NCI-H2107 (cell line): ENCODE measurements at places on chromosomes 7 and 10.

- no peak for DNase-seq
Observed at GRCh38 chr10:69961881-69962745, 90.5 kb upstream of the MACROH2A2 start.

DNA sequence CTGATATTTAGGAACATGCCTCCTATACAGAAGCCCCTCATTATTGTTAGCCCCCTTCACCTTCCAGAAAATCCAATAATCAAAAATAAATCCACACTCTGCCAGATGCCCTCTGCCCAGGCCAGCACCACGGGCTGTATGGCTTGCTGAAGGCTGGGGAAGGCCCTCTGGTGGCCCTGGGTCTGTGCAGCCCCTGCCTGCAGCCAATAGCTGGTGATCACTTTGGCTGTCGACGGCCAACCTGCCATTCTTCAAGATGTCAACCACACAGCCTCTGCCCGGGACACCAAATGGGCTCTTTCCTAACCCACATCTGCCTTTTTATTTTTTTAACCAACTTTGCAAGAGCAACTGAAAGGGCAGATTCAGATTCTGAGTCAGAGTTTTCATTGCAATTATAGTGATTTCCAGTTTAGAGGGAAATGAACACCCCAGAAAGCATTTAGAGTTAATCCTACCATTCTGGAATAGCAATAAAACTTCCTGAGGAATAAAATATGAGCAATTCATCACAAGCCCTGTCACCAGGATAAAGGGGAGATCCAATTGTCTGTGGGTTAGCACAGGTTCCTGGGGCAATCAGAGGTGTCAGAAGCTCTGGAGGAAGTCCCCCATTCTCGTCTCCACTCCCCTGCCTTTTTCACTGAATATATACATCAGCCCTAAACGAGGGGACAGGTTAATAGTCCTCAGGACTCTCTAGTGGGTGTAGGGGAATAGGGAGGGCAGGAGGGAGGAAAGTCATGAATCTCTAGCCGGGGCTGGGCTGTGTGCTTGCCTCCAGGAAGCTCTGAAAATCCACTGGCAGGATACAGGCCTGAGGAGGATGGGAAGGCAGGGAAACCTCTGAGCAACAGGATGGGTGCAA lies 211.3 kb downstream of the GRID1 start:
- DNase-seq = no peak

DNA sequence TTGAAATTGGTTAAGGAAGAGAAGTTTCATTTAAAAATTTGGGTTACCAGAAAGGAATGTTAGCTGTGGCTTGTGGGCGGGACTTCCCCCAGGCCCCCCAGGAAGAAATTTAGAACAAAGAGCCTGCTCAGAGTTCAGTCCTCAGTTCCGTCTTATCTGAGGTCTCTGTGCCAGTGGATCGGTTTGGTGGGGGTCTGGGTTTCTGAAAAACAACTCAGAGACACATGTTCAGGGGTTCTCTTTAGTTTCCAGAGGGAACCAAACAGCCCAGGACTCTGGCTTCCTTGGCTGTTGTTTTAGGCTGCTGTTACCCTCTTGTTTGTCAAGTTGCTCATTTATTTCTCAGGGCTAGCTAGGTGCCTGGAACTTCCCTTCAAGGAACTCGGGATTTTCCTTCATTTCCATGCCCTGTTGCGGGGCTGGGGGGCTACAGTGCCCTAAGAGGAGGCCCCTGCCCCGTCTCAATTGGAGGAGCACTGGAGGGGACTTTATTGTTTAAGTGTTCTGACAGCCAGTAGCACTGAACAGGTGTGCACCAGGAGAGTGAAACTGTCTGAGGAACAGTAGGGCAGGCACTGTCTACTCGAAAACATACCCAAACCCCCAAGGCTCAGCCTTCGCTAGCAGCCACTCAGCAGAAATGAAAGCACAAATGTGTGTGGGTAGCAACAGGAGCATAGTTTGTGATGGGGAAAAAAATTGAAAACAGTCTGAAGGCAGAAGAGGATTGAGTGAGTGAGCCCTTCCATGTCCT lies 59.9 kb downstream of the ALOX5 start:
- no peak for DNase-seq

GRCh38 chr10:43395571-43396060 lies 13.4 kb downstream of the HNRNPF start:
- DNase-seq = no peak

GRCh38 chr7:7756577-7756976 lies 38.2 kb upstream of the RPA3 start:
- DNase-seq = no peak

GRCh38 chr7:46909601-46910051 lies 672.3 kb downstream of the TNS3 start:
- no peak for DNase-seq

GRCh38 chr7:88169717-88170320 lies 50.0 kb downstream of the SRI start:
- DNase-seq = no peak

- peak; percentile 47 for DNase-seq
Observed at GRCh38 chr7:80428161-80429054, 83.5 kb downstream of the GNAT3 start.

GRCh38 chr7:47698386-47698785 lies 116.5 kb upstream of the TNS3 start:
- no peak for DNase-seq

GRCh38 chr7:74655768-74656440 lies 1.6 kb upstream of the GTF2I start:
- no peak for DNase-seq

- peak; percentile 51 for DNase-seq
Observed at GRCh38 chr10:86261941-86262687, 104.5 kb downstream of the GRID1 start.

- no peak for DNase-seq
Observed at GRCh38 chr7:94923412-94923811, 16.0 kb downstream of the PPP1R9A start.
